Natural killer cell treated with Interleukin-12 subunit alpha and Interleukin-12 subunit beta and Interleukin-15 and Interleukin-18, amount 100 ng/mL, for 72 hours (primary cell): ENCODE measurements at places on chromosomes 2 and 18.

- peak; percentile 18 for DNase-seq
Measured at GRCh38 chr2:233439191-233439590, 84.9 kb downstream of the DGKD start.

DNA sequence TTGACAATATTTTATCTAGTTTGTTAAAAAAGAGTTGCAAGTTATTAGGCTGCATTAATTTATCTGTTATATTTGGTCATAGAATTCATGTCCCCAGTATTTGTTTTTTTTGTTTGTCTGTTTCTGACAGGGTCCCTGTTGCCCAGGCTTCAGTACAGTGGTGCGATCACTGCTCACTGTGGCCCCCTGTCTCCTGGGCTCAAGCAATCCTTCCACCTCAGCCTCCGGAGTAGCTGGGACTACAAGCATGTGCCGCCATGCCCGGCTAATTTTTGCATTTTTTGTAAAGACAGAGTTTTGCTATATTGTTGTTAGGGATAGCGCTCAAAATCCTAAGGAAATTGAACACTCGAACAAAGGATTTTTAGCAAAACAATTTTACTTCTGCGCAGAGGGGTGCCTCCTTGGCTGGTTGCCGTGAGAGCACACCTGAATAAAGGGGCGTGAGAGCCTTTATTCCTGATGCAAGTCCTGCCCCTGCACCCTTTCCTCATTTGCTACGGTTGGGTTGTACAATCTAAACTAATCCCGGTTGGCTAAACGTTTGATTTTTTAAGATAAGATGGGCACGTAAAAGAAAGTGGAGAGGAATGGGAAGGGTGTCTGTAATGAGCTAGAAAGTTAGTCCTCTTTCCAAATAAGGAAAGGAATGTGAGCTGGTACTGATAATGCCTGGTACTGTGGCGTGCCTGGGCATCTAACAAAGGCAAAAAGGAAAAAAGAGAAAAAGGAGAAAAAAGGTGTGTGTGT is 65.5 kb downstream of the COMMD1 start:
- DNase-seq: no peak

GRCh38 chr2:23112517-23112916 is 272.5 kb upstream of the KLHL29 start:
- DNase-seq: no peak

- no peak for DNase-seq
Measured at GRCh38 chr2:167212014-167212648, 323.9 kb downstream of the XIRP2 start.

DNA sequence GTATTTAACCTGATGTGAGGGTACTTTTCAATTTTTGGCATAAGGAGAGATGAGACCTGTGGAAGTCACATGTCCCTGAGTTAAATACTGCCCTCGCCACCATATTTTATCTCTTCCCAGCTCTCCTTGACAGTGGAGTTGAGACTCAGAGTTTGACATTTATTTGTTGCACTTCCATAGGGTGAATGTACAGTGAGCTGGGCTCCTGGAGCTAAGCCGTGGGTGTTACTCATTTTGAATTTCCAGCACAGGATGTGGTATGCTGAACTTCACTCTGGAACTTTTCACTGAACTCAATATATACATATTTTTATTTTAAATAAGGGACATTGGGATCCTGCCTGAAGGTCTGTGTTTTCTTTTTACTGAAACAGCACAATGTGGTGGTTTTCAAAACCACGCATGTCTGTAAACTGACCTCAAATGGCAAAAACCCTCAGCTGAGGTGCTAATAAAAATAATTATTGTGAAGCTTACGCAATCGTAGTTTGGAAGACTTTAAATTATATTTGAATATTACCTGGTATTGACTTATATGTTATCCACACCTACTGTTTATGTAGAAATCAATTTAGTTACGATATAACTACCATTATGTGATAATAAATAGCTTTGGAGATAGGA is 12.1 kb downstream of the RNF144A start:
- no peak for DNase-seq

GRCh38 chr2:127173057-127173456 is 47.0 kb downstream of the CYP27C1 start:
- no peak for DNase-seq

- DNase-seq: no peak
Measured at GRCh38 chr2:71581026-71581425, 127.7 kb downstream of the DYSF start.

GRCh38 chr18:76842837-76843530 is 20.6 kb downstream of the ZNF236 start:
- no peak for DNase-seq

- DNase-seq: no peak
Measured at GRCh38 chr18:31482051-31482450, 15.9 kb upstream of the DSG2 start.

DNA sequence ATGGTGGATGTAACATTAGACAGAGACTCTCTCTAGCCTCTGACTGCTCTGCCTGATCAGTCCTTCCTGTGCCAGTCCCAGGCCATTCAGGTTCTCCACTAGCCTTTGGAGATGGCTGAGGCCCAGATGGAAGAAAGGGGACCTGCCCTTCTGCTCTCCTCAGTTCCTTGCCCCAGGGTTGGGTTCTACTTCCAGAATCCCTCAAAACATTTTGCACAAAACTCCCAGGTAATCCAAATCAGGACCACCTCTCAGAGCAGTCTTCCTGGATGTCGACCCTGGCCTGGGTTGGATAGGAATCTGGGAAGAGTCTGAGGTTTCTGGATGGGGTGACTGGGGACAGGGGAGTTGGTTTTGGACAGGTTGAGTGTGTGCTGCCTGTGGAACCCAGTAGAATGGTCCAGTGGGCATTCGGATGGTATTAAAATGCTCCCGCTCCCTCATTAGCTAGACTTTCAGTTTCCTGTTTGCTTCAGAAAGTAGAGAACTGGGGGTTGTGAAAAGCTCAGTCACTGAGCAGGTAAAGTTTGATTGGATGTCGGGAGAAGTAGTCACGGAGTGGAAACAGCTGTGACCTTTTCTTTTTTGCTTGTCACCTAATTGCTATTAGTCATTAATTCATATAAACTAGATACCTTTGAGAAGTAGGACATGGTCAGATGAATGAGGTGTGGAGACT is 37.9 kb downstream of the DPYSL5 start:
- no peak for DNase-seq

DNA sequence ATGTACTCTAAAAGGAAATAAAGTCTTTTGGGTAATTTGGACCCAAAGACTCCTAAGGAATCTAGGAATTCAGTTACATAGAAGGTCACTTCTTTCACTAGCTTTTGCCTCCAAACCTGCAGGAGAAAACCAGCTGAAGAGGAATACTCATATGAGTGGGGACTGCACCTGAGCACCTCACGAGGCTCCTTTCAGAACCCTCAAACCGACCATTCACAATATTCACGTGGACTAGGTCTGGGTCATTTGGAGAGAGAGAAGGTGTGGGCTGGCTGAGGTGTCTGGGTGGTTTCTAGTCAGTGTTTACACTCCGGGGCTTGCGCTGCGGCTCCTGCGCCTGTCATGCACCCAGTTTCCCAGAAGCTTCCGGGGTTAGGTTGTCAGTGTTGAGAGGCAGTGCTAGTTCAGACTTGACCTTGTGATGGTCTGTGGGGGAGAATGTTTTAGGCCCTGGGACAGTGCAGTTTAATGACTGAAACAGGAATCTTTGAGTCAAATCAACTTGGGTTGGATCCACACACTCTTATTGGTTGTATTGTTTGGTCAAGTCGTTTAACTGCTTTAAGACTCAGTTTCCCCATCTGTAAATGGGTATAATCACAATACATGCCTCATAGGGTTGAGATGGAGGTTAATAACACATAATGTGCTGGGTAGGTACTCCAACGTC is 78.4 kb downstream of the LIMS1 start:
- peak; percentile 69 for DNase-seq

GRCh38 chr18:55908901-55909366 is 320.9 kb upstream of the TCF4 start:
- no peak for DNase-seq

- no peak for DNase-seq
Measured at GRCh38 chr2:159737292-159737916, 25.1 kb downstream of the MARCHF7 start.

- DNase-seq: no peak
Measured at GRCh38 chr2:215521031-215521430, 85.2 kb upstream of the FN1 start.

- peak; percentile 35 for DNase-seq
Measured at GRCh38 chr2:42072349-42073118, 24.7 kb downstream of the PKDCC start.

GRCh38 chr18:45166836-45167551 is 448.3 kb upstream of the SLC14A2 start:
- no peak for DNase-seq

- no peak for DNase-seq
Measured at GRCh38 chr2:237568121-237568660, 1.8 kb downstream of the PRLH start.

GRCh38 chr18:44625386-44625785 is 55.3 kb upstream of the SETBP1 start:
- DNase-seq: no peak

- DNase-seq: no peak
Measured at GRCh38 chr18:29653671-29654215, 1388.8 kb downstream of the DSC3 start.

DNA sequence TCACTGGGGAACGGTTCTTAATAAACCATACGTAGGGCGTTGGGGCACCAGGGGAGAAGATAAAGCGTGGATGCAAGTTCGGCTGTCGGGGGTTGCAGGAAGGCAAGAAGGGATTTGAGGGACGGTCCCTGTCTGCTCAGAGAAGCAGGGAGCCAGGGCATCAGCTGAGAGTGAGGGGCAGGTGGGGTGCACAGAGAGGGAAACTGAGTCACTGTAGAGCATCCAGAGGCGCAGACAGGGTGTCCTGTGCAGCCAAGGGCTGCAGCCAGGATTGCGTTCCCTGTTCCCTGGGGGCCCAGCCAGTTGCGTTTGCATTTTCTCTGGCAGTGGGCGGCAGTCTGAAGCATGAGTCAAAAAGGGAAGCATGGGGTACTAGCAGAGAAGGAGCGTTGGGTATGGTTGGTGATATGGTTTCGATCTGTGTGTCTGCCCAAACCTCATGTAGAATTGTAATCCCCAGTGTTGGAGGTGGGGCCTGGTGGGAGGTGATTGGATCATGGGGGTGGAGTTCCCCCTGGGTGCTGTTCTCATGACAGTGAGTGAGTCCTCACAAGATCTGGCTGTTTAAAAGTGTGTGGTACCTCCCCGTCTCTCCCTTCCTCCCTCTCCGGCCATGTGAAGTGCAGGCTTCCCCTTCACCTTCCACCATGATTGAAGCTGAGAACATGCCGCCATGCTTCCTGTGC is 202.9 kb downstream of the NDUFA10 start:
- DNase-seq: peak; percentile 25

- DNase-seq: no peak
Measured at GRCh38 chr2:240212425-240213225, 72.2 kb upstream of the OTOS start.

- DNase-seq: no peak
Measured at GRCh38 chr2:32937602-32938448, 8.9 kb upstream of the LTBP1 start.

- peak; percentile 75 for DNase-seq
Measured at GRCh38 chr2:173210270-173211196, 134.9 kb downstream of the MAP3K20 start.

GRCh38 chr18:51168026-51168742 is 29.3 kb downstream of the MEX3C start:
- DNase-seq: no peak

DNA sequence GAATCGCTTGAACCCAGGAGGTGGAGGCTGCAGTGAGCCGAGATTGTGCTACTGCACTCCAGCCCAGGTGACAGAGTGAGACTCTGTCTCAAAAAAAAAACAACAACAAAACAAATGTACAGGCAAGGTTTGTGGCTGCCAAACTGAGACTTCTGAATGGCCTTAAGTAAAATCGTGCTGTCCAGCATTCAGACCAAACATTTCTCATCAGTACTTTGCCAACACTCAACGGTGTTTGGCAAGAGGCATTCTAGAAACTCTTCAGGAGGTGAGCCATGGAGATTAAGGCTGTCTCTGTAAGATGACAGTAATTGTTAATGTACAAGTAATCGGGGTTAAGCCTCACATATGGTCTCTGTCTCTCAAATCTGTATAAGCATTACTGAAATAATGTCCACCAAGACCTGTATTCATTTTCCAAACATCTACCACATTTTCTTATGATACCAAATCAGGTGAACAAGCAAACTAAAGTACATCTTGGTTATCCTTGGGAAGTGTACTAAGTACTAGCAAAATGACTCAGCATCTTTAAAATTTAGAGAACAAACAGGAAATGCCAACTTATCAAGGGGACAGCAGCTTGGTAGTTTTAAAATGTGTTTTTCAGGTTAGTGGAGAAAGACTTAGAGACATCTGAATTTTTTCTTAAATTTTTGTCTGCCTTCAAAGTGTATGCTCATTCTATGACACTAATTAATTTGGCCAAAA is 29.3 kb downstream of the SERPINE2 start:
- no peak for DNase-seq

GRCh38 chr2:200578778-200579177 is 7.0 kb upstream of the AOX1 start:
- no peak for DNase-seq
